HCT116 (cell line): ENCODE measurements at places on chromosomes 1 and 21. TPM values are rescaled to one million over a fixed set of nuclear protein-coding genes. Genes with fewer than 3 reads are reported as not detected.

OPRD1 gene
- not detected for total RNA-seq

WNT2B gene
- total RNA-seq: 1.5 TPM

FCER1A gene
- not detected for total RNA-seq

RORC gene
- 1.3 TPM for total RNA-seq

HUNK gene
- total RNA-seq: not detected

TIPRL gene
- total RNA-seq: 36.4 TPM

RXFP4 gene
- total RNA-seq: 0.20 TPM

PAPPA2 gene
- not detected for total RNA-seq

F3 gene
- total RNA-seq: 58.5 TPM

ADAMTS5 gene
- 0.02 TPM for total RNA-seq

SHE gene
- not detected for total RNA-seq

MTARC2 gene
- 16.6 TPM for total RNA-seq

BCL2L15 gene
- total RNA-seq: 0.54 TPM

PLA2G2D gene
- total RNA-seq: not detected

ALX3 gene
- not detected for total RNA-seq

RAB3B gene
- total RNA-seq: 15.1 TPM

PLPPR4 gene
- total RNA-seq: 0.42 TPM

MAGI3 gene
- total RNA-seq: 11.8 TPM

CACNA1S gene
- not detected for total RNA-seq

ATP1A2 gene
- not detected for total RNA-seq

PDXK gene
- total RNA-seq: 127 TPM

ST7L gene
- total RNA-seq: 19.9 TPM

PLD5 gene
- total RNA-seq: not detected
